ENCODE measurements at places on chromosomes 6 and 20.

DNA sequence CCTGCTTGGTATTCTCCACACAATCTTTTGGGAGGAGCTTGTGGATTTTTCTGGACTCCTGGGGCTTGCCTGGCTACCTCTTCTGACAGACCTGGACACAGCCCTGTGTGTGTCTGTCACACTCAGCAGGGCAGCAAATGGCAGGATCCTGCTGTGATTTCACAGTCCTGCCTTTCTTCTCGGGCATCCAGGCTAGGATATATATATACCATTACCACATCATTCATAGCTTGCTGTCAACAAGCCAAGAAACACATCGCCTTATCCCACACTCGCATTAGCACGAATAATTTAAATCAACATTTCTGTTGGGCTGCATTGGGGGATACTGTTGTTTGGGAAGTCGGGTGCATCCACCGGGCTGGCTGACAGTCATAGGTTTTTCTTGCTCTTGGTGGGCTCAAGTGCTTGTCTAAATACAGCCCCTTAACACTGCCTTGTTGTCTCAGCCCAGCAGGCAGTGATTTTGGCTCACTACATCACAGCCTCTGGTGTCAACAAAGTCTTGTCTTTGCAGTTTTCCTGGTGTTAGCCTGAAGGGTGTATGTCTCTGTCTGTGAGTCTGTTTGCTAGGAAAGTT is 154.9 kb upstream of the FERMT1 start:
- no peak for DNase-seq
- H3K27me3 ChIP-seq, result no peaks in the 10 kb centered on the region
- no peaks in the 10 kb centered on the region for H3K4me1 ChIP-seq
- H3K27ac ChIP-seq, result no peak overlapping the region
- no peaks in the 10 kb centered on the region for H3K36me3 ChIP-seq

- no peak for DNase-seq
- no peak overlapping the region for H3K27ac ChIP-seq
- no peak overlapping the region for H3K4me3 ChIP-seq
These were observed 220.8 kb downstream of the ERMARD start for GRCh38 chr6:169972101-169972651.

DNA sequence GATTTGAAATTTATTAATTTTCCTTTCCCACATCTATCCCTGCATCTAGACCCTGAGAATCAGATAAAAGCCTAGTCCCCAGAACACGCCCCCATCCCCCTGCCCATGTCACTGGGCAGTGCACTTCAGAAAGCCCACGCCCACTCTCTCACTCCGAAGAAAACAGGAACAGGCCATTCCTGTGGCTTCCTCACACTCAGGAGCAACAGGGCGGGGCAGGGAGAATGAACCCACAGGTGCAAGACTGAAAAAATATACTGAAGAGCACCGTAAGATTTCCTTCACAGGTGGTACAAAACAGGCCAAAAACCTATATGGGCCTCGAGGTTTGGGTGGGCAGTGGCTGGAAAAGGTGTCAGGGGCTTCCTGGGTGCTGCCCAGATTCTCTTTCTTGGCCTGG is 3.4 kb downstream of the OXT start:
- no peak overlapping the region for H3K27ac ChIP-seq
- H3K36me3 ChIP-seq, result no peaks in the 10 kb centered on the region
- peaks cover 3% of the 10 kb centered on the region for H3K4me1 ChIP-seq
- peaks cover 19% of the 10 kb centered on the region for H3K27me3 ChIP-seq

DNA sequence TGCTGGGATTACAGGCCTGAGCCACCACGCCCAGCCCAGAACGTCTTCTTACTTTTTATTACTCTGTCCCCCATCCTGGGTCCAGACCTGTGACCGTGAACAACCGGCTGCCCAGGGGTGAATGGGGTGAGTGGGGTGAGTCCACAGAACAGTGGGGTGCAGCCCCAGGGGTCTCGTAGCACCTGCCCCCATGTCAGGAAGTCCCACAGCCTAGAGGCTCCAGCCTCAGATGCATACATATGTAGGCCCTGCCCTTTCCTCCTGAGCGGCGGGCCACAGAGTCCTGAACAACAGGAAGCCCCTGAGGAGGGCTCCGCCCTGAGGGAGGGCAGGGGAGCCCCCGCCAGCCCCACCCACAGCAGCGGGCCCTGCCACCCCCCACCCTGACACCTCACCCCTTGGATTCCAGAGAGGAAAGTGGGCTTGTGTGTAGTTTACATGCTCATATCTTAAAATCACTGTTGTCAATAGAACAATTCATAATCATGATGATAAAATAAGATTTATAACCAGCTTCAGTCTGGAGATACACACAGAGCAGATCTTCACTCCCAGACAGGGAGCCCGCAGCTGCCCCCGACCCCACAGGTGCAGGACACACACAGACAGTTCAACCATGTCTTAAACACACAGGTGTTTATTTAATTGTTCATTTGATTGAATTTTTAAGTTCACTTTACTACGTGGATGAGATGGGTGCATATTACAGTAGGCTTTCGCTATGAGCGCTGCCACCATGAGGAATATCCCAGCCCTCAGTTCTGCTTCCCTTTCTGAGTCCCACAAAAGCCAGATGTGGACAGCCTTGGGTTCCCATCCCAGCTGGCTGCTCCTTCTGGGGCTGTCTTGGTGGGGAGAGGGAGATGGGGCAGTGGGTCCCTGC is 12.4 kb upstream of the GMEB2 start:
- DNase-seq, result no peak
- no peaks in the 10 kb centered on the region for H3K36me3 ChIP-seq
- no peaks in the 10 kb centered on the region for H3K27me3 ChIP-seq

DNA sequence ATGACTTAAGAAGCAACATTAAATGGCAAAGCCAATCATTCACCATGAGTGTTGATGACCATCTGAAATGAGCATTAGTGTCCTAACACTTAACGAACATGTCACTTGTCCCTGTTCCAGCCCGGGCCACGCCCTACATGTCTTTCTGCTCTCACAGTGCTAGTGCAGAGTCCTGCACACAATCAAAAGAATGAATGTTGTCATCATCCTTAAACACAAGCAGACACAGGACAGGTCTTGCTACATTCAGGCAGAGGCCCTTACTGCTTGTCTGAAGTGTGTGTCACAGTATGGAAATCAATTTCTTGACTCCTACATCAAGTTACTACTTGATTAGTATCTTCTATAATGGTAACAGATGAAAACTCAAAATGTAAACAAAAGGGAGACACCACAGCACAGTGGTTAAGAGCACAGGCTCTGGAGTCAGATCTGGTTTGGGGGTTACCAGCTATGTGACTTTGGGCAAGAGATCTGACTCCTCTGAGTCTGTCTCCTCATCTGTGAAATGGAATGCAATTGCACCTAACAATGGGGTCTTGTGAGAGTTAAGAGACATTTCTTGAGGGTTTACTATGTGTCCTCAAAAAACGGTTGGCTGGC is 17.4 kb downstream of the UBE2V1 start:
- DNase-seq, result no peak
- peaks cover 18% of the 10 kb centered on the region for H3K4me1 ChIP-seq
- no peaks in the 10 kb centered on the region for H3K36me3 ChIP-seq
- H3K27me3 ChIP-seq, result no peaks in the 10 kb centered on the region
- H3K4me3 ChIP-seq, result no peak overlapping the region
- peak overlapping the region; percentile 31 for H3K27ac ChIP-seq

DNA sequence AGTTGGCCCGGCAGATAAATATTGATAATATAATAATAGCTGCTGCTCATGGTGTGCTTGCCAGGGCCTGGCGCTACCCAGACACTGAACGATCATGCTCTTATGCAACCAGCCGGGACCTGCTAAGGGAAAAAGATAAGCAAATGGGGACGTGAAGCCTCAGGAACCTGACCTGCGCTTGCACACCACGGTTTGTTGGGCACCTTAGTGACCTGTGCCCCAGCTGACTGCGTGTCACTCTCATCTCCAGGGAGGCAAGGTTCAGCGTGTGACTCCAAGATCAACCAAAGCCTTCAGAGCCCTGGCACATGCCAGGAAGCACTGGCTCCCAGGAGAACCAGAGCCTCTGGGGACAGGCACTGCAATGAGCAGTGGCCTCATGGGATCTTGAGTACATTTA is 111.1 kb downstream of the AGPAT4 start:
- H3K36me3 ChIP-seq, result peaks cover 28% of the 10 kb centered on the region
- H3K27me3 ChIP-seq, result no peaks in the 10 kb centered on the region
- no peak overlapping the region for H3K27ac ChIP-seq
- no peaks in the 10 kb centered on the region for H3K4me1 ChIP-seq

GRCh38 chr20:53937929-53938367 is 132.4 kb downstream of the BCAS1 start:
- no peaks in the 10 kb centered on the region for H3K36me3 ChIP-seq
- no peak overlapping the region for H3K4me3 ChIP-seq
- no peaks in the 10 kb centered on the region for H3K27me3 ChIP-seq
- H3K27ac ChIP-seq, result no peak overlapping the region

DNA sequence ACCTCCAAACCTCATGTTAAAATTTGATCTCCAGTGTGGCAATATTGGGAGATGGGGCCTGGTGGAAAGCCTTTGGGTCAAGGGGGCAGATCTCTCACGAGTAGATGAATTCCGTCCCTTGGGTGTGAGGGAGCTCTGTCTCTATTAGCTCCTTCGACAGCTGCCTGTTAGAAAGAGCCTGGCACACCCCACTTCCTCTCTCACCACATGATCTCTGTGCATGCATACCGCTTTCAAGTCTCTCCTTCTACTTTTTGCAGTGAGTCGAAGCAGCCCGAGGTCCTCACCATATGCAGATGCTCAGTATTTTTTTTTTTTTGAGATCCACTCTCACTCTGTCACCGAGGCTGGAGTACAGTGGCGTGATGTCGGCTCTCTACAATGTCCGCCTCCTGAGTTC is 176.9 kb downstream of the SYNDIG1 start:
- H3K4me1 ChIP-seq, result no peaks in the 10 kb centered on the region
- no peaks in the 10 kb centered on the region for H3K27me3 ChIP-seq
- no peak overlapping the region for H3K27ac ChIP-seq
- DNase-seq, result no peak

DNA sequence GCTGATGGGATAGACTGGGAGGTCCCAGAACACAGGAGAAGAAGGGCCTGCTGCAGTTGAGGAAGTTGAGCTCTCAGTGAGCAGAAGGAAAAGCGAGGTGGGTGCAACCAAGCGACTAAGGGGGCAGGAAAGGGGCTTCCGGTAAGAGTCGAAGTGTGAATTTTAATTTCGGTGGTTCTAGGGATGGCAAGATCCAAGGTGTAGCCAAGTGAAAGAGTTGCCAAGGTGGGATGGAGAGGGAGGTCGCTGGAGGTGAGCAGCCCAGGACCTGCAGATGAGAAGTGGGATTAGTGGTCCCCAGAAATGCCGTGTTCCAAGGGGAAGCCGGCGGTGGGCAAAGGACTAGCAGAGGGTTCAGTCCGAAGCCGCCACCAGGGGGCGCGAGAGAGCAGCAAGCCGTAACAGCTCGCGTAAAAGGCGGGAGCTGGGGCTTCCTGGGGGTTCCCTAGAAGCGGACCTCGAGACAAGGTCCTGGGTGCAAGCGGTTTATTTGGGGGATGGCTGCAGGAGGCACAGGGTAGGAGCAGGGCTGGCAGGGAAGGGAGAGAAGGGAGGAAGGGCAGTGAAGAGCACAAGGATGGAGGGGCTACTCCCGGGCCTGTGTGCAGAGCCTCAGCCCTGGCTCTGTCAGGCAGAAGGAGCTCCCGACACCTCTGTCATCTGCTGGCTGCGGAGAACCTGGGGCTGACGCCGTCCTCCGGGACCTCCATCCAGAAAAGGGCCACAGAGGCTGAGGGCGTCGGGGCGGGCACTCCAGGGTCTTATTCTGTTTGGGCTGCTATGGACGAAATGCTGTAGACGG is 103.6 kb downstream of the PAX1 start:
- no peaks in the 10 kb centered on the region for H3K36me3 ChIP-seq
- no peak overlapping the region for H3K4me3 ChIP-seq
- no peaks in the 10 kb centered on the region for H3K27me3 ChIP-seq
- H3K27ac ChIP-seq, result no peak overlapping the region

DNA sequence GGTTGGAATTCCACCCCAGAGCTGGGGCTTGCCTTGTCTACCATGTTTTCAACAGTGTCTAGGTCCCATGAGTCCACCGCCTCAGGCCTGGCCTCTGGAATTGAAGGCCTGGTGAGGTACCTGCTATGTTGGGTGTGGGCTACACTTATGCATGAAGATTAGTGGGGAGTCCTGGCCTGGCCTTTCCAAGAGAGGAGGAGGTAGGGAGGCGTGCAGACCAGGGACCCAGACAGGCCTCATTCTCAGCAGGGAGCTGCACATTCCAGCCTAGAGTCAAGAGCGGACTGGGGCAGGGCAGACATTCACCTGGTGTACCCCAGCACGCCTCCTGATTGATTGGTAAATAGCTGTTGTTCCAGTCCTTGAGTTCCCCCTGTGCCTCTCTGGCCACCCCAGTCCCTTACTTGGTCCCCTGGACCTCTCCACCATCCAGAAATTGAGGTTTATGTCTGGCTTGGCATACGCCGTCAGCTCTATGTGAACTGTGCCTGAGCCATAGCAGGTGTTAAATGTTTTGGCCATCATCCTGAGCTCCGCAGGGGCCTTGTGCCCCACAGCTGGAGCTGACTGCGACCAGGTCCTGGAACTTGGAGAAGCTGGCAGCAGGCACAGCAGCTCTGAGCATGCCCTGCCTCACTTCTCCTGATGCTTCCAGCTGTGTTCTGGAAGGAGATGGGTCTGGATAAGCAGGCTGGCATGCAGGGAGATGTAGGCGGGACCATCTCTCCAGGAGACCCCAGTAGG is 8.2 kb upstream of the VEGFA start:
- no peaks in the 10 kb centered on the region for H3K27me3 ChIP-seq
- DNase-seq, result no peak
- H3K27ac ChIP-seq, result no peak overlapping the region
- peaks cover 7% of the 10 kb centered on the region for H3K4me1 ChIP-seq
- no peak overlapping the region for H3K4me3 ChIP-seq
- no peaks in the 10 kb centered on the region for H3K36me3 ChIP-seq

DNA sequence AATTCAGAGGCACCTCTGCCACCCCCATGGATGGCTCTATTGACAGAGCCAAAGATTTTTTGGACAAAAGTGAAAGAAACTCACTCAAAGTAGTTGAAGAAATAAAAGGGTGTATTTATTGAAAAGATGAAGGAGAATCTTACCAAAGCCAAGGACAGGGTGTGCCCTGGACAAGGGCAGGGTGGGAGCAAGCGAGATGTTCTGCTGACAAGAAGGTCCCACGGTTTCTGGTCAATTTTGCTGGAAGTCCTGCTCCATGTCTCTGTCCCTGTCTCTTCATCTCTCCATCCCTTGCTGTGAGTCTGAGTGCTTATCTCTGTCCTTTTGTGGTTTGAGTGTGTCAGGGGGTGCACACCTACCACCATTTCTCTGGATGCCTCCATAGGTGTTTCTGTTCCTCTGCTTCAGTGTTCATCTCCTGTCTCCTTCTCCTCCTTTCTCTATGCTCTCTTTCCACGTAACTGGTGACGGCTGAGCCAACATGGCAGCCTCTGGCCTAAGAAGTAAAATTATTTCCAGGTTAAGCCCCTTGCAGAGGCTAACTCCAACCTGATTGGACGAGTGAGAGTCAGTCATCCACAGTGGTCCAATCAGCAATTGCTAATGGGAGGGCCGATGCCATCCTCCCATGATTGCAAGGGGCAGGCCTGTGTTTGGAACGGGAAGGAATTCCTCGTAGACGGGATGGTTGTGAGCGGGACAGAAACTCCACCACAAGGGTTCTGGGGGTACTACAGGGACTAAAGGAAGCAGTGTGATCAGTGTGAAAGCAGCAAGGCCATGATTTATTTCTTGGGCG is 502.1 kb upstream of the CDH4 start:
- H3K4me1 ChIP-seq, result peaks cover 10% of the 10 kb centered on the region
- H3K27me3 ChIP-seq, result no peaks in the 10 kb centered on the region
- H3K27ac ChIP-seq, result no peak overlapping the region
- H3K4me3 ChIP-seq, result no peak overlapping the region
